Caudate nucleus (tissue), 63 donors: ENCODE measurements at places on chromosomes 4 and X.

DNA sequence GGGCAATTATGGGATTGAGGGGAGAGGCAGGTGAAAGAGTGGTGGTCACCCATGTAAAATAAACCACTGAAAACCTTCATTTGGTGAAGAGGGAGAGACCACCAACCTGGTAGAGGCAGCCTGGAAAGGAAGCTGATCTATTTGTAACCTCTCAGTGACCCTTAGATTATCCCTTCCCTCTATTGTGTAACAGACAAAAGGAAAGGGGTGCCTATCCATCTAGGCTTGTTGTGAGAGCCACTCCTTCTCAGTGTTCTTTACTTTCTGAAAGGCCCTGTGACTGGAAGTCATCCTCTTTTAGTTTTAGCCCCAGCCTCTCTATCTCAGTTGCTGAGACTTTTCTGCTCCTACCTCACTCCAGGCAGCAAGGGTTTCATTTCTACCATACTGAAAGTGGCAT lies 142.4 kb downstream of the TMEM164 start:
- no peak for DNase-seq

DNA sequence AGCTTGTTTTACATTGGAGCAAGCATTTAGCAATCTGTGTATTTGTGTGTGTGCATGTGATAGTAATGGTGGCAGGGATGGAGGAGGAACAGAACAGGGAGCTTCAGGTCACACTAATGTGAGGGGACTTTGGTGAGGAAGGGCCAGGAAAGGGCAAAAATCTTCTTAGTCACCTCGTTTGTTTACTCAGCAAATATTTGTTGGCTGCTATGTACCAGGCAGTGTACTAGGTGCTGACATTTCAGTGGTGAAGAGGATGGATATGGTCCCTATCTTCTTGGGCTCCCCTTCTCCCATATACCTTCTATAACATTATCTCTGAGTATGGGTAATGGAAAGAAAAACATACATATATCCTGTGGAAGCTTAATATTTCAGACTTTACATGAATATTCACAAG lies 48.5 kb upstream of the HDAC8 start:
- DNase-seq = no peak

DNA sequence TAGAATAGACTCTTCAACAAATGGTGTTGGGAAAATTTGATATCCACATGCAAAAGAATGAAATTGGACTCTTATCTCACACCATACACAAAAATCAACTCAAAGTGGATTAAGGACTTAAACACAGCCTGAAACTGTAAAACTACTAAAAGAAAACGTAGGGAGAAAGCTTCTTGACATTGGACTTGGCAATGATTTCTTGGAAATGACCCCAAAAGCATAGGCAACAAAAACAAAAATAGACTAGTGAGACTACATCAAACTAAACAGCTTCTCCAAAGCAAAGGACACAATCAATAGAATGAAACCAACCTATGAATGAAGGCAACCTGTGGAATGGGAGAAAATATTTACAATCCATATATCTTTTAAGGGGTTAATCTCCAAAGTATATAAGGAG lies 94.7 kb upstream of the INTU start:
- DNase-seq = no peak

- DNase-seq = no peak
Measured at GRCh38 chr4:152862608-152863007, 73.5 kb upstream of the FHDC1 start.

- DNase-seq = no peak
Measured at GRCh38 chr4:24210332-24210902, 320.6 kb upstream of the PPARGC1A start.

DNA sequence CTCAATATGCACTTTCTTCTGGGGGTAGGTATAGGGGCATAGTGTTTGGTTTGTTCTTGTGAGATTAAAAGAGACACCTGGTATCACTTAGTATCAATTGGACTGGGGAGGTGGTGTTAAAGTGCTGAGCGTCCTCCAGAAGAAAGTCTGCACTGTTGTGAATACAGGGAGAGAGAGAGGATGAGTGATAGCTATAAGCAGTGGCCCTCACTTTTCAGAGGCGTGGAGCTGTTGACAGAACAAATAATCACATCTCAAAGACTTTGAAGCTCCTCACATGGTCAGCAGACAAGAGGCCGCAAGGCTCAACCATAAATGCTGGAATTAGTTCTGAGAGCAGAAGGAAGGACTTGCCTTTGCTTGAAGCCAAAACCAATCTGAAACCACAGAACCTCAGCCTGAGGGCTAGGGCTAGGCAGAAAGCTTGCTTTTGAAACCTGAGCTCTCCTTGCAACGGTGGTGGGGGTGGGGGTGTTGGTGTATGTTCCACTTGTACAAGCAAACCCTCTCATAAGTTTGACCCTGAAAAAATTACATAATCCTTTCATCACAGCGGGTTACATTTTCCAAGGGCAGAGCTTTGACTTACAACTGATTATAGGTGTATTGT lies 123.2 kb upstream of the SCML1 start:
- no peak for DNase-seq

DNA sequence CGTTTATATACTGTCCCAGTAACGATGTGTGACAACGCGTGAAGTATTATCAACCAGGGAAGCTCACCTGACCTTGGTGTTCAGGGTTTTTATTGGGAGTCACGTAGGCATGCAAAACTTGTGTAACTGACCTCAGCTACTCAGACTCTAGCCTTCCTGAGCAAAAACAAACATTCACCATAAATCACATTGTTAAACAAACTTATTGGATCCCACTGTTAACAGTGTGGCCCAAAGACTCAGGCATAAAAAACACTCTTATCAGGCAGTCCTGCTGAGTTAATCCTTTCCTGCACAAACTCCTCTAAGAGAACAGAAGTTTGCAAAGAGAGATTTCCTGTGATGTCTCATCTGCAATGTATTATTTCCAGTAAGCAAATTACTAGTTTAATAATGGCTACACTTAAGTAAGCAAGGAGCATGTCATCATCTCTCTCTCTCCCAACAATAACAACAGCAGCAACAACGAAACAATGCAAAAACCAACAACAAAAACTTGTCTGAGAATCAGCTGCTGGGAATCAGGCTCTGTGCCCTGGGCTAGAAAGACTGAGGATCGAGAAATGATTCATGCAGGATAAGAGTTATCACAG lies 12.0 kb downstream of the GAGE1 start:
- no peak for DNase-seq

DNA sequence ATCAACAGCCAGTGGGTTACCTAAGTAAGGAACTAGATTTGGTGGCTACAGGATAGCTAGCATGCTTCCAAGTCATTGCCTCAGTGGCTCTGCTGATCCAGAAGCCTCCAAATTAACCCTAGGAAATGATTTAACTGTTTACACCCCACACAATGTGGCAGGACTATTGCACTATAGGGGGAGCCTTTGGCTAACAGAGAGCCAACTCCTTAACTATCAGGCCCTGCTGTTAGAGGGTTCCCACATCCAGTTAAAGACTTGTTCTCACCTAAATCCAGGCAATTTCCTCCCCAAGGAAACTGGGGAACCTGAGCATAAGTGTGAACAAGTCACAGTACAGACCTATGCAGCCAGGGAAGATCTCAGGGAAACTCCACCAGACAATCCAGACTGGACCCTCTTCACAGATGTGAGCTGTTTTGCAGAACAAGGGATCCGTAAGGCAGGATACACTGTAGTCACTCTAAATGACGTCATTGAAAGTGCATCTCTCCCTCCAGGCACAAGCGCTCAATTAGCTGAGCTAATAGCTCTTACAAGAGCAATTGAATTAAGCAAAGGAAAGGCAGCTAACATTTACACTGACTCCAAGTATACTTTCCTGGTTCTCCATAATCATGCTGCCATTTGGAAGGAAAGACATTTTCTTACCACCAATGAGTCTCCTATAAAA lies 185.3 kb upstream of the SPOCK3 start:
- DNase-seq = no peak

DNA sequence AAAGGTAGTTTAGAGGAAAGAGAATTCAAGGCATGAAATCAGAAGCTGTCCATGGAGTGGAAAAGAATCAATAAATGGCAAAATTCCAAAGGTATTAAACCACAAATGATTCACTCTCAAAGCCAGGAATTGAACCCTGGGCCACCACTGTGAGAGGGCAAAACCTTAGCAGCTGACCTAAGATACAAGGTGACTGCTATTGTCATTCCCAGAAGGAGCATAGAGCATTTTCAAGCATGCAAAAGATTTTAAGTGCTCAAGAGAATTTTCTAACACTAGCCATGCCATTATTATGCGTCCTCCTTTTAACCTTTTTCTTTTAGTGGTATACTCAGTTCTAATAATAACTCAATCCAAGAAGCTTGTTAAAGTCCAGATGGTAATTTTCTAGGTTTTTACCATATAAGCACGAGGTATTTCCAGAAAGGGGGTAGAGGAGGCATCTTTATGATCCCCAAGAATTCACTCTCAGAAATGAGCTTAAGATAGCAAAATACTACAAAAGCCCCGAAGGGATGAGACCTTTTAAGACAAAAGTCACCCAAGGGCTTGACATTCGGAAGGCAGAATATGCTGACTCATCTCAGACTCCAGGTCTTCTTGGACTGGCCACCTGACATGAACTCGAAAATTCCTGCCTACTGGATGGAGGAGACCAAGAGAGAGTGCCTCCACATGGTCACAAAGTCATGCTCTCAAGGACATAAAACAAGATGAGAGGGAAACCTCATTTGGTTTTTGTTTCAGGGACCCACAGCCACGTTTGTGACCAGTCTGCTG lies 13.8 kb upstream of the PAGE5 start:
- DNase-seq = no peak

DNA sequence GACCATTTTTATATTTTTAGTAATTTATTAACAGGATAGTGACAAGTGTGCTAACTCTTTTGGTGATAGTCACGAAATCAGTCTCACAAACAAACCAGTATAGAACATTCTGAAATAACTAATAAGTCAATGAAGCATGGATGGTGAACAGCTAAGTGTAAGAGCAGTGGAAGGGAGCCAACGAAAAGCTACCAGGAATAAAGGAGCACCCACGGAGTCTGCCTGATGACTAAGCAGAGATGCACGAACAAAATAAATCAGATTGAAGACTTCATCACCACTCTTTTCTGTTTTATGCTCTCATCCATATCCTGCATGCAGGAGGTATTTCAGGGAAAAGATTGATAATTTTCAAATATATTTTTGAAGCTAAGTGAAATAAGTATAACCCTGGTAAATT lies 891.1 kb upstream of the HS3ST1 start:
- no peak for DNase-seq

DNA sequence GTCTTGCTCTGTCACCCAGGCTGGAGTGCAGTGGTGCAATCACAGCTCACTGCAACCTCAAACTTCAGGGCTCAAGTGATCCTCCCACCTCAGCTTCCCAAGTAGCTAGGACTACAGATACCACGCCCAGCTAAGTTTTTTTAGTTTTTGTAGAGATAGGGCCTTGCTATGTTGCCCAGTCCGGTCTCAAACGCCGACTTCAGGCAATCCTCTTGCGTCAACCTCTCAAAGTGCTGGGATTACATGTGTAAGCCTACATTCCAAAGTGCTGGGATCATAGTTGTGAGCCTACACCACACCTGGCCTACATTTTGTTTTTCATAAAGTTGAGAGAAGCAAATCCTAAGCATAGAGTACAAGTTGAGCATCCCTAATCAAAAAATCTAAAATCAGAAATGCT lies 42.2 kb downstream of the SMARCA5 start:
- DNase-seq = no peak

DNA sequence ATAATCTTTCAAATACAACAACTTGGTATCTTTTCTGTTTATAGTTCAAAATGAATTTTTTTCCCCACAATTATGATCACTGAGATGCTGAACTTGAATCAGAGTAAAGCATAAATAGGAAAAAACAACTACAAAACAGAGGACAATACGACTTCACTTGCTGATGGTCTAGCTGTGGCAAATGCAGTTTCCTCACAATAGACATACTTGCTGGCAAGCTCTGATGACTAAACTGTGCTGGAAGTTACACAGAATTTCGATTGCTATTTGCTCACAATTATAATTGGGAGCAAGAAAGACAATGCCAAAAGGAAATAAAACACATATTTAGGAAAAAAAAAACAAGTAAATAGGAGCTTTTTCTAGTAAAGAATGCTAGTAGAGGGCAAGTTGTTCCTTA lies 14.7 kb downstream of the VEGFC start:
- no peak for DNase-seq

DNA sequence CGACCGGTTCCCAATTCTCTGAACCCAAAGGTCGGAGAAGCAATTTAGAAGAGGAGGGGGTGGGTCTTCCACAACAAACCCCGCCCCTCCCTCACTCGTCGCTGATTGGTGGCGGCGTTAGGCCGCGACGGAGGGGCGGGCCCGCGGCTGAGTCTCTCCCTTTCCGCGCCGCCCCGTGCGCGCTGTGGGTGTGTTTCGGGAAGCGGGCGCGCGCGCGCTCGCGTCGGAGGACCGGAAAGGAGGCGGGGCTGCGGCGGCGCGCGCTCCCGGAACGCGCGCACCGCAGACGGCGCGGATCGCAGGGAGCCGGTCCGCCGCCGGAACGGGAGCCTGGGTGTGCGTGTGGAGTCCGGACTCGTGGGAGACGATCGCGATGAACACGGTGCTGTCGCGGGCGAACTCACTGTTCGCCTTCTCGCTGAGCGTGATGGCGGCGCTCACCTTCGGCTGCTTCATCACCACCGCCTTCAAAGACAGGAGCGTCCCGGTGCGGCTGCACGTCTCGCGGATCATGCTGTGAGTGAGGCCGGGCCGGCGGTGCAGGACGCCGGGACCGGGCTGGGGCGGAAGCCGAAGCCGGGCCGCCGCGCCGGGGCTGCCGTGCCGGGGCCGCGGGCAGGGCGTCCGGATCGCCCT lies at the start of gene SPCS3:
SPCS3 (plus strand) TSS at position 263 of the 636 bp plus-strand sequence; CDS start at position 374, 111 bp downstream.
- DNase-seq = peak; percentile 93

DNA sequence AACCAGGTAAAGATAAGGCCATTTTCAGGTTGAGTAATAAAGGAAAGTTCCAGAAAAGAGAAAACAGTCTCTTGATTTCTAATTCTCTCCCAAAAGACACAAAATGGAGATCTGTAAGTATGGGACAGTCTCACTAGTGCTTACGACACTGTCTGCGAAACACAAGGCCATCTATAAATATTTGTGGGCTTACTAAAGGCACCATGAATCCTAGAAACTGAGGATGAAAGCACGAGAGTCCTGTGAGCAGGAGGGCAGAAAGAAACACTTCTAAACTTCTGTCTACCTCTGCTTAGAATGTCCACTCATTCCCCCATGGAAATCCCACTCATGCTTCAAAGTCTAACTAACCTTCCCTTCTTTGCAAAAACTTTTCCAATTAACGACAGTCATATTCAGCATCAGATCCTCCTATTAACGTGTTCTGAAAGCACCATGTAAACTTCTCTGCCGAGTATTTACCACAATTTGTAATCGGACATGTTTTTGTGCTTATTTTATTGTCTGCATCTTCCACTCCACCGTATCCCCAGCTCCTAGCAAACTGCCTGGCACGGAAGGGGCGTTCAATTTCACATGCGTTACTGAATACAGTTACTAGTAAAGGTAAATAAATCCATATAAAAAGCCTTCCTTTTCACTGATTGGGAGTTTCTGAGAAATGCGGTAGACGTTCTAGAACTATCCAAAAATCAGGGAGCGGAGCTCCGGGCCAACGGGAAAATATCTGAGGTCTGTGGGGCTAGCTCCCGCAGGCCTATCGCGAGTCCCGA lies 665 bp downstream of the PSMD10 start:
- no peak for DNase-seq

GRCh38 chr4:40253906-40254305 lies 57.1 kb downstream of the RHOH start:
- DNase-seq = no peak
